ENCODE measurements at places on chromosomes 7 and 10.

GRCh38 chr7:135808206-135808605 lies 59.6 kb upstream of the FAM180A start:
- no peak for DNase-seq

GRCh38 chr7:46908770-46909169 lies 673.1 kb downstream of the TNS3 start:
- DNase-seq, result no peak

DNA sequence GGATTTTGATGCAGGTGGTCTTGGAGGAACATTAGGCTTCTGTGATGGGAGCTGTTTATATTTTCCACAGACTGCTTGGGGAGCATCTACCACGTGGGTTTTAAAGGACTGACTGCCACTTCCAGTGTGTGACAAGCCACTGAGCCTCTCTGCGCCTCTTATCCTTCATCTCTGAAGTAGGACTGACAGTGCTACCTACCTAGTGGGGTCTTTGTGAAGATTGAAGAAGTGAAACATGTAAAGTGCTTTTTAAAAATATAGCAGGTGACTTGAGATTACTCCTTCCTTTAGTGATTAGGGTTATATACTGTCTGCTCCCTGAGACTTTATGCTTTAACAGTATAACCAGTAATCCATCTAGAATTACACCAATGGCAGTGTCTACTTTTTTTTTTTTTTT lies 29.9 kb downstream of the NKX2-3 start:
- DNase-seq, result no peak

DNA sequence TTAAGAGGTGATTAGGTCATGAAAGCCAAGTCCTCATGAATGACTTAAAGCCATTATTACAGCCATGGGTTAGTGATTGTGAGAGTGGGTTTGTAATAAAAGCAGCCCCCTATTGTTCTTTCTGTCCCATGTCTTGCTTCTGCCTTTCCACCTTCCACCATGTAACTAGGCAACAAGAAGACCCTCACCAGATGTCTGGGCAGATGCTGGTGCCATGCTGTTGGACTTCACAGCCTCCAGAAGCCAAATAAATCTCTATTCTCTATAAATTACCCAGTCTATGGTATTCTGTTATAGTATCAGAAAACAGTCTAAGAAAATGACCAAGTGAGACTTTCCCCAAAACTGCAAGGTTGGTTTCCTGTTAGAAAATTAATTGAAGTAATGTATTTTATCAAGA lies 460.3 kb upstream of the ADARB2 start:
- no peak for DNase-seq

GRCh38 chr7:39700932-39701331 lies 77.6 kb downstream of the RALA start:
- DNase-seq, result no peak

GRCh38 chr10:83184641-83185040 lies 954.7 kb upstream of the GHITM start:
- no peak for DNase-seq

DNA sequence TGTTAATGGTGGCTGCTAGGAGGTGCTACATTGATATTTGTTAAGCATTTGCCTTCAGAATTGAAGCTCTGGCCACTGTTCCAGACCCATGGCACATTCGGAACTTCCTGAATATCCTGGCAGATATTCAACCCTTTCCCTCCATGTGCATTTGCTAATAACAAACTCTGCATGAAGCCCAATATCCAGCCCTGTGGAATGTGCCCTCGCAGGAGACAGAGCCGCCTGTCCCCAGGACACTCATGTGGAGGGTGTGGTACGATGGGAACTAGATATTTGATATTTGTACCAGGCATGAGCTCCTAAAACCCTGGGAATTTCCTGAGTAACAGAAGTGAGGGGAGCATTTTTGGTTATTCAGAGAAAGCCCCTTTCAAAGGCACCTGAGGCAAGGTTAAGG lies 21.6 kb upstream of the ARHGAP22 start:
- DNase-seq, result no peak

DNA sequence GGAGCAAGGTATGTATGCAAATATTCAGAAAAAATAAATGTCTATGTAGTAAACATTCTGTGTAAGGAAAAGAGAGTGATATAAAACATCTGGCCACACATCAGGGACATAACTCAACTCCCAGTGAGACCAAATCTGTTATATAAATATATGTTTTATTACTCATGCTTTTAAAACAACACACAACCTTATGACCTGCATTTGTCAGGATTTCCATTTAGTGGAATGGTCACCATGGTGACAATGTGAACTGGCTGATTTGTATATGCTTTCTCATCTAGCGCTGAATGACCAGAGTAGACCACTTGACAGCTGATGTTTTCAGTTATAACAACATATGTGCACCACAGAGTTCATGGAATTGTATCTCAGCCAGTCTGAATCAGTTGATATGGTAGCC lies 551.7 kb downstream of the HTR7 start:
- DNase-seq, result no peak

DNA sequence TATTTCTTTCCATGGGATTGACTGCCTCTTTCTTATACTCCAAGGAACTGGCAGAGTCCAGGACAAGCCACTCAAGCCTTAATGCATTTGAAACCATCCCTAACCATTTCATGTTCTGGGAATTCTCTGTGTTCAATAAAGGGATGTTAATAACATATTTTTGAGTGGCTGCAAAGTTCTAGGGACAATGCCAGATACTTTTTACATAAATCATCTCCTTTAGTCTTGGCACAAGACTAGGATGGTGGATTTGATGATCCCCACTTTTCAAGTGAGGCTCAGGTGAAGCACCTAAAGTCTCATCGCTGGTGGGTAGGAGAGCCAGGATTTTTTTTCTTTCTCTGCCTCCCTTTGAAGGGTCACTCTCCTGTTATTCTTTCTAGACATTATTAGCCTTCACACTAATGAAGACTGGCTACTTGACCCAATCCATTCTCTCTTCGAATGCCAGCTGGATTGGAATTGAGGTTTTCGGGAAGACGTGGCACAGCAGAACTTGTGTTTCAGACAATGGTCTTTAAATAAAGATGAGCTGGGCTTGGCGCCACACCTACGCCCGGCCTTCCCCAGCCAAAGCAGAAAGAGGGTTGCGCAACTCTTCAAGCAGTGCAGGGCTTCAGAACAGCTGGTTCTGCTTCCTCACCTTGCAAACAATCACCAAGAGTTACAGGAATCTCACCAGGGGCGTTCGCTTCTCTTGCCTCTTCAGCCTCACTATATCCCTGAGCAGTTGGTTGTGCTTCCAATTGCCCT lies 73.8 kb upstream of the BMPER start:
- DNase-seq, result no peak

DNA sequence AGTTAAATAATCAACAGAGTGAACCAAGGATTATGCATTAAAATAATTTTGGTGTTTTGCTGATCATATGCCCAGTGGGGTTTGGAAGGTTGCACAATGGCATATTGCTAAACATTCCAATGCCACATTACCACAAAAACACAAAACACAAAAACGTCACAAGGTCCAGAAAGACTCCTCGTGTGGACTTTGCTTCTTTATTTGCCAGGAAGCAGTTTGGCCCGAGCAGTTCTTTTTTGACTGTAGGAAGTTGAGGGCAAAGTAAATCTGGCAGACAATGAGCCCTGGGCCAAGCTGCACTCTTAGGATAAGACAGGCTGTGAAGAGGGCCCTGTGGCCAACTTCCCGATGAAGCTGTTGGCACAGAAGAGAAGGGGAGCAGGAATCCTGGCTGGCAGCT lies 39.2 kb upstream of the SLC35B4 start:
- DNase-seq, result no peak

- no peak for DNase-seq
These were observed 4.6 kb downstream of the KIF20B start for GRCh38 chr10:89706011-89706410.

DNA sequence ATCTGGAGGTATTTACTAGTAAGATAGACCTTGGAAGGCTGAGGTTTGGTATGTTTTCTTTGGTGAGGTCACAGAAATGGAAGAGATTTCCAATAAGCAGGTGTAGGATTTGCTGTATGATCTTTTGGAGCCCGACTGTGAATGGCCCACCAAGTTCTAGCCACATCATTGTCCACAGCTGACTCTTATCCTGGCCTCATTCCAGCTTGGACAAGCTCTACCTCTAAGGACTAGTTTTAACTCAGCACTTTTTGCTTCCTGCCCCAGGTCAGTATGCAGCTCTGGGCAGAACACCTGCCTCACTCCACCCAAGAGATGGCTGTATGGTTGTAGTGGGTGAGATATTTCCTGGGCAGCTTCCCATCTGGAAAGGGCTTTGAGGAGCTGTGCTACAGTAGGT lies 6.1 kb upstream of the CPA4 start:
- DNase-seq, result no peak

DNA sequence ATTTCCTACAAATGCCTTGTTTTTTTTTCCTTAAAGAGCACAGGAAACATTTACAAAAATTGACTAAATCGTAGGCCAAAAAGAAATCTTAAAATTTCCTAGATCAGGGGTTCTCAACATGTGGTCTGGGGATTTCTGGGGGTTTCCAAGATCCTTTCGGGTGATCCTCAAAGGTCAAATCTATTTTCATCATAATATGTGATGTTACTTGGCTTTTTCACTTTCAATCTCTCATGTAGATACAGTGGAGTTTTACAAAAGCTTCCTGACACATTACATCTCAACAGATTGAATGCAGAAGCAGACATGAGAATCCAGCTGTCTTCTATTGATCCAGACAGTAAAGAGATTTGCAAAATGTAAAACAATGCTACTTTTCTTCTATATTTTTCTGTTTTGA lies 497.3 kb downstream of the INHBA start:
- no peak for DNase-seq

- no peak for DNase-seq
These were observed 3.5 kb downstream of the APBB1IP start for GRCh38 chr10:26441491-26442214.

DNA sequence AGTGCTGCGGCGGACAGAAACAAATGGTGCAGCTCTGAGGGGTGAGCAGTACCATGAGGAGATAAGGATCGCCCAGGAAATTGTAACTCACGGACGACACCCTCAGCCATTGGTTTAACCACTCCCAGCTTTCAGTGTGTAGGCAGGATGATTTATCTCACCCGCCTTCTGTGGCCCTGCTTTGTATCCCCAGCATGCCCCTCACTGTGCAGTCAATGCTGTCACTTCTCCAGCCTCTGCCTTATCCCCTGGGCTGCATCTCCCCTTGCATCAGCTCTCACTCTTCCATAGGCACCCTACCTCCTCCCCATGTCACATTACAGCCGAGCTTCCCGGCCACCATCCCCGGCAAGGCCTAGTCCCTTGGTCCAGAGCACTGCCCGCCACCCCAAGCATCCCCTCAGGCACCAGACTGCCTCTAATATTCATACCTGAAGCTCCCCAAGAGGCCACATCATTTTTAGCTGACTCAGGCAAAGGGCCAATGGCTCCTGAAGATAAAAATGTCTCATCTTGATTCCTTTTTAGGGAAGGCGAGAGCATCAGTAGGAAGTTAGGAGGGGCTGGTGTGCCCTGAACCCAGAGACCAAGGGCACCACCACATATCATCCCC lies 77.1 kb downstream of the CARD11 start:
- no peak for DNase-seq

DNA sequence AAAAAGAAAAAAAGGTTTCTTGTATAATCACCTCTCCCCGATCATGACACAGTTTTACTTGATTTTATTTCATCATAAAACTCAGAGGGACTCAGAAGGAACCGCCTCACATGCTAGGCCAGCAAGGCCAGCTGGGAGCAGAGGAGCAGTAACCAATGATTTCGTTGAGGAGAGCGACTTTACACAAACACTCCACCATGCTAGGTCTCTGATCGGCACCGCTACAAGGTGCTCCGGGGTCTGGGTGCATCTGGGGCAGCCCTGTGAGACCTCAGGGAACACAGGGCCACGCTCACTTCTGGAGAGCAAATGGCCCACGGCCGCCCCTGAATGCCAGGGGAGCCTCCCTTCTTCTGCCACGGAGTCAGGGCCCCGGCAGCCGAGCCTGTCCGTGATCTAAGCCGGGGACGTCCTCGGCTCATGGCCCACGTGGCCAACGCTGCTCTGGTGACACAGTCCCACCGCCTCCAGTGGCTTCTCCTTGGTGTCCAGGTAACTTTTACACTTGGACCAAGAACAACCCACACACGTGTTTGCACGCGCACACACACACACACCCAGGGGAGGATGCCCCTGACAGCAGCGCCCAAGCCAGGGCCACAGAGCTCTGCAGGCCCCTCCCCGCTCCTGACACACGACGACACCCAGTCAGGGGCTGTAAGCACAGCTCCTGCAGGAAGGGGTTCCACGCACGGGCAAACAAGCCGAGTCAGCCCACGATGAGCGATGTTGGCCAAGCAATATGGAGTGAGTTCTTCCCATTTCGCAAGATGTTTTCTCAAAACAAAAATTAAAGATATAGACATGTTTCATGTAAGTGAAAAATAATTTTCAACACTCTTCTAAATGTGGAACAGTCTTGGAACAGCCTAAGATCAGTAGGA lies 332.3 kb downstream of the DNAJB6 start:
- no peak for DNase-seq

- peak; percentile 41 for DNase-seq
These were observed 32.1 kb downstream of the LRRC27 start for GRCh38 chr10:132363921-132364593.

DNA sequence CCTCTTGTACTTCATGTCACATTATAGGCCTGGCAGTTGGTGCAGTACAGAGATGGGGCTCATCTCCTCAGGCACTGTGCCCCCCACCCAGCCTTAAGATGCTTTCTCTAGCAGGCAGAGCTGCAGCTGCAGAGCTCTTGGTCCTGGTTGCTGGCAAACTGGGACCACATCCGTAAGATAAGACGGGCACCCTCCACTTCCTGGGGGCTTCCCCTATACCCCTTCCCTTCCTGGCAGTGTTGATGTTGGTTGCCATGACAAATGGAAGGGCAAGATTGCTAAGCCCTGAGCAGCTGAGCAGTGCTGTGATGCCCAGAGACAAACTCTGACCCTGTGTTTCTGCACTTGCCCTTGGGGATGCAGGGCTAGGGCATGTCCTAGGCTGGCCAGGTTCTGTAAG lies 103.4 kb upstream of the ANLN start:
- DNase-seq, result peak; percentile 25

DNA sequence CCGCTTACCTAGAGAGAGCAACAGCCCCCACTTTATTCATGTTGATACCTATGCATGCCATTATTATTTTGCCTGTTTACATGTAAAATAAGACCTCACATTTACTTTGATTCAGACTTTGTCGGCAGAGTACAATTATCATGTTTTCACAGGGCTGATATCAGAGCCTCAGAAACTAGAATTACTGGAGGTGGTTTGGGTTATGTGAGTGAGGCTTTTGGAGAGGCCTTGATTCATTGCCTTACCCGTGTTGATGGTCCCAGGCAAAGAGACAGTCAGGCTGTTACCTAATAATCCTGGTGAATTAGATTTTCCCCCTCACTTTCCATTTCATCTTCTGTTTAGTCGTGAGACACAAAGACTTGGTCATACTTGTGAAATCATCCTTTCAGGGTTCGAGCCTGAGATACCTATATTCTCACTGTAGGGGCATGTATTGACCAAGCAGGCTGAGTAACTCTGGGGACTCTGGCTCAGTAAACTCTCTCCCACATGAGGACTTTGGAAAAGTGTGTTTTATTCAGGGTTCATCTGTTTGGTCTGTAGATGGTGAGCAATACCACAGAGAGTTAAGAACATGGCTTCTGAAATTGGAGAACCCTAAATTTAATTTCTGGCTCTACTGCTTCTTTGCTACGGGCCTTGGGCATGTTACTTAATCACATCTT lies 150.9 kb downstream of the CELF2 start:
- no peak for DNase-seq
